ENCODE measurements at places on chromosomes 12 and 14. TPM values are rescaled to one million over a fixed set of nuclear protein-coding genes. Genes with fewer than 3 reads are reported as not detected.

The MYH6 gene
- total RNA-seq, result not detected

The CCNT1 gene
- 28.3 TPM for total RNA-seq

The HAL gene
- total RNA-seq, result under 0.01 TPM

The DAO gene
- not detected for total RNA-seq

The DPY19L2 gene
- 1.9 TPM for total RNA-seq

The GNG2 gene
- 0.65 TPM for total RNA-seq

The METTL17 gene
- 41.6 TPM for total RNA-seq

The YLPM1 gene
- 24.2 TPM for total RNA-seq

The CMKLR1 gene
- not detected for total RNA-seq

The TAS2R7 gene
- not detected for total RNA-seq

The KRT6C gene
- total RNA-seq, result not detected

The NAA30 gene
- 25.3 TPM for total RNA-seq

The DLK1 gene
- total RNA-seq, result not detected

The MAP1LC3B2 gene
- 0.32 TPM for total RNA-seq

The PLD4 gene
- not detected for total RNA-seq

The ZDHHC22 gene
- total RNA-seq, result not detected

The SUSD6 gene
- 9.1 TPM for total RNA-seq

The CLEC2A gene
- not detected for total RNA-seq

The RPGRIP1 gene
- not detected for total RNA-seq

The HOXC11 gene
- not detected for total RNA-seq

The RAD51AP1 gene
- total RNA-seq, result 16.3 TPM

The SIX6 gene
- total RNA-seq, result not detected

The HPD gene
- total RNA-seq, result not detected

The CELA1 gene
- not detected for total RNA-seq

The CBX5 gene
- 24.7 TPM for total RNA-seq

The SCARB1 gene
- total RNA-seq, result 25.4 TPM

The FAR2 gene
- 40.3 TPM for total RNA-seq

The CEBPE gene
- not detected for total RNA-seq

The DHH gene
- total RNA-seq, result 9.9 TPM

The MDM1 gene
- total RNA-seq, result 6.8 TPM

The KRT78 gene
- not detected for total RNA-seq

The PLEKHG7 gene
- not detected for total RNA-seq

The ZNF740 gene
- total RNA-seq, result 12.7 TPM

The ORMDL2 gene
- 21.4 TPM for total RNA-seq

The RTL1 gene
- not detected for total RNA-seq

The RALGAPA1 gene
- 21.6 TPM for total RNA-seq

The APOF gene
- total RNA-seq, result not detected

The RAB2B gene
- 32.7 TPM for total RNA-seq

The AKAP5 gene
- total RNA-seq, result 0.65 TPM

The CD69 gene
- 2.0 TPM for total RNA-seq

The MTA1 gene
- 36.0 TPM for total RNA-seq

The YEATS4 gene
- total RNA-seq, result 24.0 TPM

The FOXN4 gene
- not detected for total RNA-seq

The CCDC38 gene
- total RNA-seq, result not detected

The SERPINA12 gene
- total RNA-seq, result not detected

The WASHC4 gene
- total RNA-seq, result 127 TPM

The LYZ gene
- not detected for total RNA-seq

The SLC6A12 gene
- not detected for total RNA-seq

The KRT86 gene
- 0.15 TPM for total RNA-seq

The MSI1 gene
- not detected for total RNA-seq

The KCNH5 gene
- total RNA-seq, result not detected

The C12orf60 gene
- total RNA-seq, result 0.97 TPM

The CIROP gene
- total RNA-seq, result not detected

The PLEK2 gene
- total RNA-seq, result 27.0 TPM

The NRXN3 gene
- total RNA-seq, result under 0.01 TPM

The NXPH4 gene
- total RNA-seq, result not detected

The OTOGL gene
- 1.8 TPM for total RNA-seq

The KLRK1 gene
- not detected for total RNA-seq

Data from epithelial cell of umbilical artery (primary cell).